ENCODE measurements at places on chromosomes 6 and 20. TPM values are rescaled to one million over a fixed set of nuclear protein-coding genes. Genes with fewer than 3 reads are reported as not detected.

GRCh38 chr6:133290930-133291329 is 49.8 kb downstream of the EYA4 start:
- no peak for DNase-seq

- no peak for DNase-seq
Measured at GRCh38 chr20:61024390-61024789, 227.7 kb upstream of the CDH4 start.

GRCh38 chr6:113306552-113307145 is 550.5 kb upstream of the MARCKS start:
- DNase-seq: peak; percentile 79

The GRM1 gene
- not detected for total RNA-seq

GRCh38 chr20:50141018-50141675 is 12.4 kb downstream of the PEDS1 start:
- no peak for DNase-seq

The SMPD2 gene
- 17.0 TPM for total RNA-seq
